Esophagus squamous epithelium (tissue), 5 donors: ENCODE measurements at places on chromosomes 5 and 9.

DNA sequence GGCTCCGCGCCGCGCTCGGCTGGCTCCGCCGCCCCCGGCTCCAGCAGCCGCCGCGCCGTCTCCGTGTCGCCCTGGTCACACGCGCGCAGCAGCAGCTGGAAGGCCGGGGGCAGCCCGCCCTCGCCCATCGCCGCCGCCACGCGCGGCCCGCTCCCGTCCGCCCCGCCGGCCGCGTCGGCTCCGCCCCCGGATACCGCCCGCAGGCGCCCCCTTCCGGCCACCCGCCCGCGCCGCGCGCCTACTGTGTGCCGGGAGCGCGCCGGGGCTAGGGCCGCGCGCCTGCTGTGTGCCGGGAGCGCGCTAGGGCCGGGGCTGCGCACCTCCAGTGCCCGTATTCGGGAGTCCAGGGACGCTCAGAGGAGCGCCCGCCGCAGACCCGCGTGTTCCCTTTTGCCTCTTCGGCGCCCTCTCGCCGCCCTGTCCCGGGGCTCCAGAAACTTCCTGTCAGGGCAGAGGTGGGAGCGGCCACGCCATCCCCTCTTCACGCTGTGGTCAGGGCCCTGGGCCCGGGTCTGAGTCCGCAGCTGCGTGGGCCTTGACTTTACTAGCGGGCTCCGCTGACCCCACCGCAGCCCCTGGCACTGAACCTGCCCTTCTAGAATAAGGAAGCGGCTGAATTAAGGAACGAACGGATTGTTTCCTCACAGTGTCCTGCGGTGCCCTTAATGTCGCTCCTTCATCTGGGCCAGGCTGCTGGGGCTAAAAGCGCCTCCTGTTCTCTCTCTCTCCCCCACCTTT, at the start of gene ANKS6:
ANKS6 (minus strand) TSS at position 192 of the 738 bp plus-strand sequence; CDS start at position 128, 64 bp downstream.
- no peak for DNase-seq

GRCh38 chr5:96817506-96817905, 9.8 kb upstream of the ERAP1 start:
- DNase-seq: no peak

DNA sequence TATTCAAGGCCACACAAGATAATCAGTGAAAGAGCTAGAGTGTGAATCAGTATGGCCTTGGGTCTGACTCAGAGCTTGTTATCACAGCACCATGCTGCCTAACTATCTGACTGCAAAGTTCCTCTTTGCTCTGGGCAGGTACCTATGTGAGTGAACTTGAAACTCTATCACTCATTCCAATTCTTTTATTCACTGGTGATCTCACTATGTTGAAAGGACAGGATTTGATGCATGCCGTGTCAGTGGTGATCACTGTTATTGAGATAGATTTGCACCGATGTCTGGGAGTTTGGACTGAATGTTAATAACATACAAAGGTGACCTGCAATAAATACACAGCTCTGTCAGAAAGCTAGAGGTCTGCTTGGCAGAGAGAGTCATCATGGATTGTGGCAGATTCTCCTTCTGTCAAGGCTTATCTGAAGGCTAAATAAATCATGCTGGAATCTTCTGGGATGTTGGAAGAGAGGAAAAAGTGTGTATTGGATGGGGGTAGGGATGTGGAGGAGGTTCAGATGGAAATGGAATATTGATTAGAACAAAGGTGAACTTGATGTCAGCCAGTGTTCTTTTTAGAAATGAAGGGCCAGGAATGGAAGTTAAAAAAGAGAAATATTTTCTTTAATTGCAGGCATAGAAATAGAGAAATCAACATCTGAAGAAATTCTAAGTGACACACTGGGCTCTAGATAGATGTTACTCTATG, 91.8 kb upstream of the TNC start:
- DNase-seq: no peak

- no peak for DNase-seq
Measured at GRCh38 chr5:59185757-59186385, 603.0 kb downstream of the RAB3C start.

- no peak for DNase-seq
Measured at GRCh38 chr9:125888211-125888610, 141.0 kb downstream of the PBX3 start.

DNA sequence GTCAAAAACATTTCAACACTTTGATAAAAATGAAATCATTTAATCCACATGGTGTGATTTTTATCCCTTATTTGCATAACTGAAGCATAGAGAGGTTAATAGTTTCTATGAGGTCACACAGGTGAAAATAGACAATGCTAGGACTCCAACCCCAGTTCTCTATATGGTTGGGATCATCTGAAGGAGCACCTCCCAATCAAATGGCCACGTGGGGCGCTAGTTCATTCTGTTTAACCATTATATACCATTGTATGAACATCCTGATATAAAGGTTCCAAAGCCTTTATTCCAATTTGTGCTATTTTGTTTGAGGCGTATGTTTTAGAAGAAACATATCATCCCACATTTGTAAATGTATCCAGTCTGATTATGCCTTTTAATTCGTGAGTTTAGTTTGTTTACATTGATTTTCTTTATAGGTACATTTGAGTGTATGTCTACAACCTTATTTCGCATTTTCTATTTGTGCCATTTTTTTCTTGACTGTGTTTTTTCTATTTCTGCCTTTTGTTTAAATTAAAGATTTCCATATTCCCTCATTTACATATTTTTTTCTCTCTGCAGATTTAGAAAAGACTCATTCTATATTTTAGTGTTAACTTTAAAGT, 1092.0 kb downstream of the MAT2B start:
- DNase-seq: no peak
